ENCODE measurements at places on chromosomes 1 and 21.
A peak's percentile ranks its signal among the peaks of the same experiment; 100 is the strongest.

- no peak for DNase-seq
These were observed 300.2 kb upstream of the DUSP10 start for GRCh38 chr1:222042120-222042519.

DNA sequence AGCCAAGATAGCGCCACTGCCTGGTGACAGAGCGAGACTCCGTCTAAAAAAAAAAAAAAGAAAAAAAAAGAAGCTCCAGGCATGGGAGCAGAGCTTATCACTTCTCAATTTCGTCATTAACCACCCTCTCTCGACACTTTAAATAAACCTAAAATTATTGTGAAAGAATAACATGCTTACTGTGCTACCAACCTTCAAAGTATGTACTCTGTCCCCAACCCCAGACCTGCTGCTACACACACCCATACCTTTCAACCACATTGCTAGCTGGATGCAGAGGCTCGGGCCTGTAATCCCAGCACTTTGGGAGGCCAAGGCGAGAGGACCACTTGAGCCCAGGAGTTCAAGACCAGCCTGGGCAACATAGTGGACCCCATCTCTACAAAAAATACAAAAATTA lies 38.7 kb downstream of the GNPAT start:
- no peak for DNase-seq

DNA sequence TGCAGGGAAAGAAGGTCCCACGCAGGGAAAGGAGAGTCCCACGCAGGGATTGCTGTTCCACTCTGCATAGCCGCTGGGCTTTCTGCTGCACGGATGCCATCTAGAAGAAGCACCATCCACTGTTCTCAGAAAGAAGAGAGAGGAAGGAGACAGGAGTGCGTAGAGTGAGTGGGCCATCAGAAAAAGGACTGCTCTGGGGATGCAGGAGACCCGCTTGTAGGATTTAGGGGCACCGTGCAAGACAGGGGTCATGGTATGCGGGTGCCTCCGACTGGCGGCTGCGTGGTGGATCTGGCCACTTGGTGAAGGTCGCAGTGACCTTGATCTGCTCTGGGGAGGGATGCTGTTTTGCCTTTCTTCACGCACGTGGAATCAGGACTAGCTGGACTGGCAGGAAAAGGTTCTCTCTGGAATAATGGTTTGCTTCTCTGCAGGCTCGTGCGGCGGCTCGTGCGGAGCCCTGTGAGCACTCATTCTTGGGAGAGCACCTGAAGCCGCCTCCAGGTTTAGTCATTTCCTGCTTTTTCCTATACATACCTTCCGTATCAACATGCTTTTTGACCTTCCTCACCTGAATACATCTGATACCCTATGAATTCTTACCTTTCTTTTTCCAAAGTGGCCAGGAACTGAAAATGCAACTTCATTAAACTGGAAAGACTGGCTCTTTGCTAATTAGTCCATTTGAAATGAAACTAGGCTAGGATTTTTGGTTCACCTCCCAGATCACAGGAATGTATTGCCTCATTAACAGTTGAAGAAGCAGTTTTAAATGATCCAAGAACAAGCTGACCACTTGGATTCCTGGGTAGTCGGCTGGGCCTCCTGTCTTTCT lies 181.6 kb downstream of the KIF26B start:
- no peak for DNase-seq

- peak; percentile 34 for DNase-seq
These were observed 93.3 kb downstream of the PDE9A start for GRCh38 chr21:42746593-42747275.

DNA sequence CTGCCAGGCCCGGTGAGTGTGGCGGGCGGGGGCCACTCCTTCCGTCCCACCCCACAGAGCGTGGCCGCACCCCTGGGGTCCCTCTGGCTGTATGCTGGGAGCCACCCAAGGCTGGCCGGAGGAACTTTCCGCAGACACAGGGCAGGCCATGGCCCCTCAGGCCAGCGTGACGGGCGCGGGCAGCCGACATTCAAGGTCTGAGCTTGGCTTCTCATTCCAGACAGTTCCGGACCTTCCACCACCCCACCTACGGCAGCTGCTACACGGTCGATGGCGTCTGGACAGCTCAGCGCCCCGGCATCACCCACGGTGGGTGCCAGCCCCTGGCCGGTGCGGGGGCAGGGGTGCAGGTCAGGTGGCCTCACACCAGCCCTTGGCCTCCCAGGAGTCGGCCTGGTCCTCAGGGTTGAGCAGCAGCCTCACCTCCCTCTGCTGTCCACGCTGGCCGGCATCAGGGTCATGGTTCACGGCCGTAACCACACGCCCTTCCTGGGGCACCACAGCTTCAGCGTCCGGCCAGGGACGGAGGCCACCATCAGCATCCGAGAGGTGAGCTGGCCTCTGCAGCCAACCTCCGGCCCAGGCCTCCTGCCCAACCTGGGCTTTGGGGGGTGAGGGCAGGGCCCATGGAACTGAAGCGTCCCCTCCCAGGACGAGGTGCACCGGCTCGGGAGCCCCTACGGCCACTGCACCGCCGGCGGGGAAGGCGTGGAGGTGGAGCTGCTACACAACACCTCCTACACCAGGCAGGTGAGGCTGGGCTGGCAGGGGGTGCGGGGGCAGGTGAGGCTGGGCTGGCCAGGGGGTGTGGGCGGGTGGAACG lies 7.3 kb downstream of the SCNN1D start:
- no peak for DNase-seq

DNA sequence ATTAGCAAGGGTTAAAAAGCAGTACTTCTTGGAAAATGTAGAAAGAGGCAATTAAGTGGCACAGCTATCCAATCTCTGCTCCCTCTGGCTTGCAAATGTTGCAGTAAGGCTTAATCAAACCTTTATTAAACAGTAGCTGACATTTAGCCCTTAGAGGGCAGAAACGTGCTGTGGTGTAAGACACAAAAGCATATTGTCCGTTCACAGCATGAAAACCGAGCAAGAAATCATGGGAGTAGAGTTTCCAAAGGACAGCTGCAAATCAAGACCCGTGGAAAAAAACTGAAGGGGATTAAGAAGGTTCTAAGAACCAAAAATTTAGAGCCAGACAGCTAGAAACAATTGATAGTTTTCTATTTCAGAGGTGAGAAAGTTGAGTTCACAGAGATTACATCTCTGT lies 13.1 kb downstream of the ZP4 start:
- DNase-seq = no peak

GRCh38 chr1:234102583-234102982 lies 198.1 kb downstream of the SLC35F3 start:
- DNase-seq = no peak

- DNase-seq = no peak
These were observed 128.6 kb upstream of the COL6A1 start for GRCh38 chr21:45852886-45853400.

DNA sequence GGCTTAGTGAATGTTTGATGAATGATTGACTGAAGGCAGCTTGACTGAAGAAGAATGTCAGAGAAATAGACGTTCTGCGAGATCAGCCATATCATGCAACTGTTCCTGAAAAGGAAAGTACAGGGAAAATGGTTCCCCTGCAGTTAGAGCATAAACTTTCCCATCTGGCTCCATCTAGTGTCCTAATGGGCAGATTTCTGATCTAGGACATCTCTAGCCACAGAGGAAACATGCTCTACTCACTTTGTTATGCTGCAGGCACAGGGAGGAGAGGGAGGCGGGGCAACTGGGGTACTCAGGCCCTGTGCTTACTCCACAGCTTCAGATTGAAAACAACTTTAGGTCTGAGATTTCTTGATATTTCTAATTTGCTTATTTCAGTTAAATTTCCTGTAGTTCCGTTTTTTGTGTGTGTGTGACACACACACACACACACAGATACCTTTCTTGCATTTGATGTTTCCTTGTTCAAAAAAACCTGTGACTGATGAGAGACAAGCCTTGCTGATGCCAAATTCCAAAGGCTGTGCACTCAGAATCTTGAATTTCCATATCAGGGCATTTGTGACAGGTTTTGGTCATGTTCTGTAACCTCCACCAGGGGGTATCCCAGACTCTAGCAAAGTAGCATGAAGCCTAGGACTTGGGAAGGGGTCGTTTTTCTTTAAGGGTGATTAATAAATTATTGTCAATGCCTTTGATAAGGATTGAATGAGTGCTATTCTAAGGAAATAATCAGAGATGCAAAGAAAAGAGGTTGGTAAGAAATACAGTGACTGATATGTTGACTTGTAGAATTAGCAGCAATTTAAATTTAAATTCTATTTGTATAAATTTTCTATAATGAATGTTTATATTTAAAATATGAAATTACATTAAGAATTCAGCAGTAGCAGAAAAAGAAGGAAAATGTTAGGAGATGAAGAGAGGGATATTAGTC lies 139.7 kb upstream of the BEND5 start:
- no peak for DNase-seq

All from activated naive CD8-positive, alpha-beta T cell treated with anti-CD3 and anti-CD28 coated beads, Interleukin-2, amount 50 U/mL, for 24 hours (primary cell).